ENCODE measurements at places on chromosomes 16 and 17. TPM values are rescaled to one million over a fixed set of nuclear protein-coding genes. Genes with fewer than 3 reads are reported as not detected.

GRCh38 chr16:85990861-85991301, 91.9 kb downstream of the IRF8 start:
- DNase-seq: no peak

- no peak for DNase-seq
Measured at GRCh38 chr16:27453494-27453825, 51.5 kb downstream of the IL21R start.

The ENPP7 gene
- total RNA-seq: not detected

The SLFN12 gene
- total RNA-seq: 56.1 TPM

DNA sequence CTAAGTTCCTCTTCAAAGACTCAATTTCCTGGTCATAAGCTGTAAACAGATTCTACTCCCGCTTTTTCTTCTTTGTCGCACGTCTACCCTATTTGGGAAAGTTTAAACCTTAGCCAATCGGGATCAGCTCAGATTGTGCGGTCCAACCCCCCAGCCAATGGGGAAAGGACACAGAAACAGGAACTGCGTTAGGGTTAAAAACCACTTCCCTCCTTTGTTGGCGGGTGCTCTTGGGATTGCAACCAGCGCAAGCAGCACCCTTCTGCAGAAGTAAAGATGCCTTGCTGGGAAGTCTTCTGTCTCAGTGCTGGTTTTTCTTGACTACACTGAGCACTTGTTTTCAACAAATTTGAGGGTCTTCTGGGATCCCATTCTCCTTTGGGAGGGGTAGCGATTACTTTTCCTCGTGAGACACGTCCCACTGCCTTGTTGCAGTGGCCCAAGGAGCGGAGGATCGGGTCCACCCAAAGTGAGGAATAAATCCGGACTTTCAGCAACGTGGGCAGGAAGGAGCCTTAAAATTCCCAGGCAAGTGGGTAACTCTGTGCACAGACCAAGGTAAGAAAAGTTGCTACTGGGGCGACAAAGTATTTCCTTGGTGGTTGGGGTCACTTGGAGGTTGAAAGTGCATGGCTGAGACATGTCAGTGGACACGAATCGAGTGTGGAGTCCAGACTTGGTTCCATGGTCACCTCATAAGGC, 1.0 kb upstream of the YPEL3 start:
- no peak for DNase-seq

DNA sequence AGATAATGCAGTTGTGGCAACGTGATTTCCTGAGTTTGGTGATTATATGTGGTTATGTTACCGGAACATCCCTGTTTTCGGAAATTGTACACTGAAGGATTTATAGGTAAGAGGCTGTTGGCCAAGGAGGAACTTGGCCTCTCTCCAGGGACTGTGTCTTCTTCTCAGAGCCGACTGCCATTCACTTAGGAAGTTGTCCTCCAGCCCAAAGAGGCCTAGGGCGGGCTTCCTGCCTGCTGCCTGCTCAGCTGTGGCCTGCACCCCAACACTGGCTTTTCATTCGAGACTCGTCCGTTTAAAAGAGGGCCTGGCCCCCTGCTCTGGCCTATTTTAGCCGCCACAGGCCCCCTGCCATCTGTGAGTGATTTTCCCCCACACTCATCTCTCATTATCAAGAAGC, 64.3 kb downstream of the ZDHHC7 start:
- no peak for DNase-seq

- peak; percentile 22 for DNase-seq
Measured at GRCh38 chr17:50507871-50508572, at the start of gene MYCBPAP. MYCBPAP (plus strand) TSS chr17:50508439; CDS start chr17:50508675, 236 bp downstream.

Measured in SJSA1 (cell line).